T-cell (primary cell): ENCODE measurements at places on chromosomes 11 and 22.

DNA sequence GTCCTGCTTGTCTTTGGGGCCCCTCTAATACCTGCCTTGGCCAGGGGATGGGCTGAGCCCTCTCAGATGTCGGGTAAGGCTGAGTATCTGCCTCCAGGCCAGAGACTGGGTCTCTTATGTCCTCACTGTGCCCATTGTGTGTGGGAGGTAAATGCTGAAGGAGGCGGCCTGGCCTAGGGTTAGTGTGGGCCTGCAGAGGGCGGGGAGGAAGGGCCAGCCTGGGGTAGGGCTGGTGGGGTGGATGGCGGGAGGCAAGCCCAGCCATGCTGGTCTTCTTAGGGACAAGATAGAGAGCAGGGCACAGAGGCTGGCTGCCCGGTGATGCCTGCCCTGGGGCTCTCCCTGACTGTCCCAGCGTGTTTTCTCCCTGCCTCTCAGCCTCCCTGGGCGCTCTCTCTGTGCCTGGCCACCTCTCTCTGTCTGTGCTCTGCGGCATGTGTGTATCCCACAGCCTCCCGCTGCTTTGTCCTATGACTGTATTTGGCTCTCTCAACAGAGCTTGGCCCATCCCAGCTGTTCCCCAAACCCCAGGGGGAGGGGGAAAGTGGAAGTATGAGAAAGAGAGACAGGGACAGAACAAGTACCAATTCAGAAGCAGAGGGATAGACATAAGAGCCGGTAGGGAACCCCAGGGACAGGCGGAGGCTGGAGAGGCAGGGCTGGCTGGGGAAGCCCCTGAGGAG, 57.0 kb downstream of the PDE2A start:
- DNase-seq = no peak

- DNase-seq = no peak
These were observed 357.4 kb downstream of the INSC start for GRCh38 chr11:15471895-15472799.

- DNase-seq = no peak
These were observed 19.8 kb upstream of the FJX1 start for GRCh38 chr11:35598254-35599125.

DNA sequence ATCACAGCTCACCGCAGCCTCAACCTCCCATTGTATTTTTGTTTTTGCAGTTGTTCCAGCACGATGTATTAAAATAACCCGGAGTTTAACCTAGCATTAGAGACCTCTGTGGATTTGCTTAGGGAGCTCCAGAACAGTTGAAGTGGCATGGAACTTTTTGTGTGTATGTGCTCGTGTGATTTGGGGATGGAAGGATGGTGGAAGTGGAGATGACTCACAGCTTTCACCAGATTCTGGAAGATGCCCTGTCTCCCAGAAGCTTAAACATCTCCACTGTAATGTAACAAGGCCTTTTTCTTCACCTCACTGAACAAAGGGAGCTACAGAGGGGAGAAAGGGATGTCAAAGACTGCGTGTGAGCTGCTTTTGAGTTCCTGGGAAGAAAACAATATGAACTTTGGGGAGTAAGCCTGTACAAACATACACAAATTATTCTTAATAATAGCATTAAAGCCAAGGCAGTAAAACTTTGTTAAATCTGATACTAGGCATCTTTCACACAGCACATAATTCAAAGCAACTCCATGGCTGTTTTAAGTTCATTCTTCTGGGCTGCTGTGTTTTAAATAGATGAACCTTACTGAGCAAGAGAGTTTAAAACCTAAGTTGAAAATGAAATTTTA, 226.4 kb downstream of the ADAMTS15 start:
- DNase-seq = no peak

- DNase-seq = no peak
These were observed 125.3 kb downstream of the FEZ1 start for GRCh38 chr11:125370561-125371389.
